Breast epithelium (tissue), 4 donors: ENCODE measurements at places on chromosomes 4 and X. TPM values are rescaled to one million over a fixed set of nuclear protein-coding genes. Genes with fewer than 3 reads are reported as not detected.

Gene GATB
- 20.6 TPM for total RNA-seq

Gene HERC5
- total RNA-seq: 5.9 TPM

DNA sequence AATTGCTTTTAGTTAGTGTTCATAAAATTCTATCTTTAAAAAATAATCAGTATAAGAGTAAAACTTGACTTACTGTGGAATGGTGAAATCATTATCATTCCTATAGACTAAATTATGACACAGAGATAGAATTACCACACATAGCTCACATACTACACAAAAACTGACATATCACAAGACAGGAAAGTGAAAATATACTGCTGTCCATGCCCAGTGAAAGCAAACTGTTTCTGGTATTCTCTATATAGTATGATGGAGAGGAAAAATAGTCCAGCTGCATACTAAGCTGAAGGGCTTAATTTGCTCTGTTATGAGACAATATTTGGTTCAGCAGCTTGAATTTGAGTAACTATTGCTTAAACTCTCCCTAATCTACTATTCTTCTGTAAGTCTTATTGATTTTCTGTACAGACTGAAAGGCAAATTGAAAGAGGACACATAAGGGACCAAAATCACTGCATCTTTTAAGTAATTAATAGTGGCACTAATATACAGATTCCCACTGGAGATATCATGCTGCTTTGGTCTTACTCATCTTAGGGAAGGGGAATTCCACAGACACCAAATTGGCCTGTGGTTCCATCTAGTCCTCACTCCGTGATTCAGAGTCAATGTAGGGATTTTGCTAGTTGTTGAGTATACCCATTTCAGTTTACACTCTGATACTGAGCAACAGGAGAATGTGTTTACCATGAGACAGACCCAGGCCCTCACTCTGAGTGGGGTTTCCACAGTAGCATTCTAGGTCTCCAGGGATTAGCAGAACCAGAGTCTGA is 47.4 kb upstream of the AGA start:
- DNase-seq: no peak
- no peaks in the 10 kb centered on the region for H3K4me1 ChIP-seq
- H3K27me3 ChIP-seq: no peaks in the 10 kb centered on the region
- no peak overlapping the region for H3K4me3 ChIP-seq
- no peaks in the 10 kb centered on the region for H3K36me3 ChIP-seq

DNA sequence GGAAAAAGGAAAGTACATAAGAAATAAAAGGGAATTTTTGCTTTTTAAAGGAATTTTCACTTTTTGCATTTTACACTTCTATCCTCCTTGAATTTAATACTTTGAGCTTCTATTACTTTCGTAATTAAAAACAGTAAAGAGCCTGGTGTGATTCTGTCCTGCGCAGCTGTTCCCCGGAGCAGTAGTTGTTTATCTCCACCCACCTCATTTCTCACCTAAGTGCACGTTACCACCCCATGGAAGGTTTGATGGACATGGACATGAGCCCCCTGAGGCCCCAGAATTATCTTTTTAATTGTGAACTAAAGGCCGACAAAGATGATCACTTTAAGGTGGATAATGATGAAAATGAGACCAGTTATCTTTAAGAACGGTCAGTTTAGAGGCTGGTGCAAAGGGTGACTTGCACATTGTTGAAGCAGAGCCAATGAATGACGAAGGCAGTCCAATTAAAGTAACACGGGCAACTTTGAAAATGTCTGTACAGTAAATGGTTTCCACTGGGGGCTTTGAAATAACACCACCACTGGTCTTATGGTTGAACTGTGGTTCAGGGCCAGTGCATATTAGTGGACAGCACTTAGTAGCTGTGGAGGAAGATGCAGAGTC is 52.1 kb upstream of the TEX13D start:
- H3K4me1 ChIP-seq: no peaks in the 10 kb centered on the region
- no peak overlapping the region for H3K27ac ChIP-seq
- no peaks in the 10 kb centered on the region for H3K36me3 ChIP-seq
- no peak overlapping the region for H3K4me3 ChIP-seq
- DNase-seq: no peak

- H3K4me3 ChIP-seq: no peak overlapping the region
- H3K36me3 ChIP-seq: no peaks in the 10 kb centered on the region
- H3K4me1 ChIP-seq: no peaks in the 10 kb centered on the region
- peaks cover 3% of the 10 kb centered on the region for H3K27me3 ChIP-seq
- DNase-seq: no peak
These were observed 203.3 kb downstream of the CLCN4 start for GRCh38 chrX:10360116-10360515.

- H3K27ac ChIP-seq: no peak overlapping the region
- no peaks in the 10 kb centered on the region for H3K36me3 ChIP-seq
- DNase-seq: no peak
- H3K27me3 ChIP-seq: no peaks in the 10 kb centered on the region
These were observed 381.0 kb upstream of the EMCN start for GRCh38 chr4:100898844-100899243.

DNA sequence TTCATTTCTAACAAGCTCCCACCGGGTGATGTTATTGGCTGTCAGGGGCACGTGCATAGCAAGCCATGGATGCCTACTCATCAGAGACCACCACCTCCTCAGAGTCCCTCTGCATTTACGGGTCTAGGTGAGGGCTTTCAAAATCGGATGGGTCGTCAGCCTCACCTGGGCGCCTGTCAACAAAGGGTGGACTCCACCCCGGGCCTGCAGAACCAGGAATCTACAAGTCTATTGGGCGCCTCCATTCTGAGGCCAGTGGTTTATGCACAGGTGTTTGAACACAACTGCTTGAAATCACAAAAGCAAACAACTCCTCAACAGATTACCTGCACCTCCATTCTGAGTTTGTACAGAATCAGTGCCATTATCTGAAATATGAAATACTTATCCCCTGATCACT is 318.9 kb downstream of the PTTG2 start:
- no peak for DNase-seq
- H3K27me3 ChIP-seq: no peaks in the 10 kb centered on the region
- H3K4me3 ChIP-seq: no peak overlapping the region
- no peaks in the 10 kb centered on the region for H3K4me1 ChIP-seq

Gene USP17L24
- not detected for total RNA-seq

Gene TEX11
- not detected for total RNA-seq

- H3K4me1 ChIP-seq: no peaks in the 10 kb centered on the region
- no peak overlapping the region for H3K27ac ChIP-seq
- H3K36me3 ChIP-seq: no peaks in the 10 kb centered on the region
- no peak overlapping the region for H3K4me3 ChIP-seq
- no peaks in the 10 kb centered on the region for H3K27me3 ChIP-seq
These were observed 17.4 kb upstream of the PACRGL start for GRCh38 chr4:20682853-20683252.
